ENCODE measurements at places on chromosomes 6 and 20.

DNA sequence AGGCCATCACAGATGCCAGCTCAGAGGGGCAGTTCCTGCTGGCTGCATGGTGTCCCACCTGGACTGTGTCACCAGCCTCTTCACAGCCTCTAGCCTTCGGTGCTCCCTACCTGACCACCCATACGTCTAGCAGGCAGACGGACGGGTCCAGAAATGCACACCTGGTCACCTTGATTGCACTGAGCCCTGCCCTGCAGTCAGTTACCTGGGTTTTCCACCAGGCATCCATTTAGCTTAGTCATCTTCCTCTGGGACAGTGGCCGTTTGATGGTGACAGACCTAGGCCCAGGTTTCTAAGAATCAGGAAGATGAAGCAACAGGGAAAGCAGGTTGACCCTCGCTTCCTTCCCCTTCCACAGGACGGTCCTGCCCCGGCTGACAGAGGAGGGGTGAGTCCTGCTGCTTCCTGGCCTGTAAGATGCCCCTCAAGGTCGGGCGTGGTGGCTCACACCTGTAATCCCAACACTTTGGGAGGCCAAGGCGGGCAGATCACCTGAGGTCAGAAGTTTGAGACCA is 9.8 kb upstream of the BPI start:
- DNase-seq = no peak

- DNase-seq = no peak
These were observed 126.2 kb upstream of the RNF24 start for GRCh38 chr20:4141291-4142240.

DNA sequence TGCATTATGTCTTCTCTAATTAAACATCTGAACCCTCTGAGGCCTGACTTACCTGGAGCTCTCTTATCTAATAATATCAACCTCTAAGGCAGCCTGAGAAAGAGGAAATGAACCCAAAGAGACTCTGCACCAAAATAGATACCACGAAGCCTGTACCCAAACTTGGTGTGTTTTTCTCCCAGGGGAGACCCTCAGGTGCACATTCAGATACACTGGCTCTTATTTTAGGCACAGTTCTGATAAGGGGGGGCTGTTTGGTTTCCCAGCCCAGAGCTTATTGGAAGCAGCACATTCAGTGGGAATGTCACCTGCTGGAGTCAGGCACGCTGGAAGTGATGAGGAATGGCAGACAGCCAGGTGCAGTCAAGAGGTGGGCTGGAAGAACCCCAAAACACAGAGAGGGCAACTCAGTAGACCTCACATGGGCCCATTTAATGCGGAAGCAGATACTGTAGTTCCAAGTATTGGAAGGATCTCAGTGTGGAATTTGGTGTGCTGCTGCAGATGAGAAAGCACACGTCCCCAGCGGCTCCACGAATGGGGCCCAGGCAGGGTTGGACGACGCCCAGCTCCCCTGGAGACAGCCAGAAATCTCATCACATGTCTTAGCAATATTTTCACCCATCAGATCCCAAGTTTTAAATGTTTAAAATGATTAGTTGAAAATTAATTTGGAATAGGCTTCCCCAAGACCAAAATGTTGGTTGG is 9.7 kb upstream of the CCR6 start:
- DNase-seq = no peak

GRCh38 chr6:156111913-156112312 is 656.3 kb upstream of the NOX3 start:
- no peak for DNase-seq
